ENCODE measurements at places on chromosomes 2 and 18.

- no peak for DNase-seq
These were observed 226.9 kb upstream of the SPOPL start for GRCh38 chr2:138274421-138275291.

DNA sequence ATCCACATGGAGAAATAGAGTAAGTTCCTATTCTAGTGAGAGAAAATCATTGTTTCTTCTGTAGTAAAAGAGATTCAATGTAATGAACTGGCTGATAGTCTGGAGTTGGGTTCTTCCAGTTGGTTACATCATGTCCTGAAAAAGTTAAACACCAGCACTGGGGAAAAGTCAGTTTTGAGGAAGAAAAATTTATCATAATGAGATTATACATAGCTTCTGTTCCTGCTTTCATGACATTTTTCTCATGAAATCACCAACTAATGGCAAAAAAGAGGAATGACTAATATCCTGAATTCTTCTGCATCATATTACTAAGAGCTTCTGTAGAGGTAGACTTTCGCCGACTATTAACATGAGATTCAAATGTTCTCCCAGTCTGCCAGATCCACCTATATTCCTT, 69.2 kb upstream of the SLC9A2 start:
- no peak for DNase-seq

GRCh38 chr2:68091439-68092034, 28.7 kb upstream of the C1D start:
- DNase-seq, result no peak

DNA sequence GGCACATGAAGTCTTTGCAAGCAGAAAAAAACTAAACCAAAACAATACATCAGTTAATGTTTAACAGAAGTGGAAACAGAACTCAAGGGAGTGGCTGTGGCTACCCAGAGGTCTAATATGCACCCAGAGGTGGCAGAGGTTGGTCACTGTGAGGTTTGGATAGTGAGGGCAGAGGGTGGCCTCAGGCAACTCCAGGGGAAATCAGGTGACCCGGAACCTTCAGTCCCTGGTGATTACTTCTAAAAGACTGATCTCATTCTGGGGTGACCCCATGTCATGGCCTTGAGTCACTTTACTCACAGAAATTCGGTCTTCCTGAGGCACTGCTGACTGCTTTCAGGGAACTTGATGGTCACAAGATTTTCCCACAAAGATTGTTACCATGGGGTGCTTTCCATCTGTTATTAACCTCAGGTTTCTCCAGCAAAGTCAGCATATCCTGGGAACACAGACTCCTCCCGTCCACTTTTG, 99.4 kb downstream of the TMEM17 start:
- DNase-seq, result no peak

GRCh38 chr2:220509966-220510365, 882.5 kb downstream of the SLC4A3 start:
- DNase-seq, result no peak

- DNase-seq, result no peak
These were observed 30.6 kb upstream of the AP1S3 start for GRCh38 chr2:223868005-223868404.

- no peak for DNase-seq
These were observed 142.9 kb downstream of the SH3RF3 start for GRCh38 chr2:109271920-109272319.

- DNase-seq, result no peak
These were observed 275.5 kb downstream of the SS18 start for GRCh38 chr18:25814841-25815458.

GRCh38 chr18:38957736-38958135, 1392.1 kb upstream of the CELF4 start:
- no peak for DNase-seq

DNA sequence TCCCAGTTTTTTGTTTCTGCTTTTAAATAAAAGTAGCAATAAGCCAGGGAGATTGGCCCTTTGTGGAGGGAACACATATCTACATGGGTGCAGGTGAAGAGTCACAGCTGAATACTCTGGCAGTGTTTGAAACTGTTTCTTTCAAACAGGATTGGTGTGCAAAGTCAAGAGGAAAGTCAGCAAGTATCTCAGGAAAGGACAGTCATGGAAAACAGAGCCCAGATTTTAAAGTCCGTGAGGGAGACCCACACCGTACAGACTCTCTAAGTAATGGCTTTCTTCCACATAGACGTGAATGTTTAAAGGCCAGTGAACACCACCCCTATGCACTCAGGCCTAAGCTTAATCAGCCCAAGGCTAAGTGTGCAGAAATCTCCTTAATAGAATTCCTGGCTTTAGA, 95.3 kb downstream of the GFPT1 start:
- DNase-seq, result no peak

GRCh38 chr2:234421-234820, 29.4 kb downstream of the SH3YL1 start:
- DNase-seq, result no peak

DNA sequence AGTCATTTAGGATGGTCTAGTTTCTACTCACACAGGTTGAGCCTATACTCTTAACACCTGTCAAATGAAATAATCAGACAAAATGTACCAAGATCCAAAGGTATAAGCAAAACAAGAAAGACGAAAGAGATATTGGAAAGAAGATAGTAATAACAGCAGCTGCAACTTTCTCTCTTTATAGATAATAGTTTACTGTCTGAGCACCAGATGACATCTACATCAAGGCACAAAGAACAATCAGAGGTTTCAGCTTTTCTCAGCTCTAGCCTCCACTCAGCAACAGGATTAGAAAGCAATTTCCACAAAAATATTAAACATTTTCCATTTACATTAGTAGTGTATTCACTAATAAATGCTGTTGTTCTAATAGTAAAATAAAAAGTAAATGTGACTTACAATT, 66.3 kb downstream of the RTTN start:
- DNase-seq, result no peak

DNA sequence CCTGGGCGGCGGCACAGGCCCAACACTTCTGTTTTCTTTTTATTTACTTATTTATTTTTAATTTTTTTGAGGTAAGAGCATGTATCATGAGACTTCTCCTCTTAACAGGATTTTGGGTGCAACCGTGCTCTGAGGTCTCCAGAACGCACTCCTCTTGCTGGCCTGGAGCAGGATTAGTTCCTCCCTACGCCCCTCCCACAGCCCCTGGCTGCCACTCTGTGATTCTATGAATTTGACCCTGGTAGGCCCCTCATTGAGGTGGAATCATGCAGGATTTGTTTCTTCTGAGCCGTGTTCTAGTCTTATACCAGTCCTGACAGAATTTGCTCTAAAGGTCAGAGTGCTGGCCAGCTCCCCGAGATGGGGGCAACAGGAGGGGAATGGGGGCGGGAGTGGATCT, 106.5 kb upstream of the HS6ST1 start:
- DNase-seq, result no peak

- DNase-seq, result no peak
These were observed 255.1 kb downstream of the METTL4 start for GRCh38 chr18:2316082-2316750.

GRCh38 chr2:715854-716560, 38.8 kb upstream of the TMEM18 start:
- DNase-seq, result no peak

- DNase-seq, result no peak
These were observed 501.4 kb downstream of the FBXO15 start for GRCh38 chr18:73646196-73646595.

- no peak for DNase-seq
These were observed 901.6 kb downstream of the EPHA4 start for GRCh38 chr2:220670511-220670910.

- no peak for DNase-seq
These were observed 122.1 kb upstream of the EML6 start for GRCh38 chr2:54601339-54601738.

- no peak for DNase-seq
These were observed 208.4 kb downstream of the SETBP1 start for GRCh38 chr18:44889111-44889510.

DNA sequence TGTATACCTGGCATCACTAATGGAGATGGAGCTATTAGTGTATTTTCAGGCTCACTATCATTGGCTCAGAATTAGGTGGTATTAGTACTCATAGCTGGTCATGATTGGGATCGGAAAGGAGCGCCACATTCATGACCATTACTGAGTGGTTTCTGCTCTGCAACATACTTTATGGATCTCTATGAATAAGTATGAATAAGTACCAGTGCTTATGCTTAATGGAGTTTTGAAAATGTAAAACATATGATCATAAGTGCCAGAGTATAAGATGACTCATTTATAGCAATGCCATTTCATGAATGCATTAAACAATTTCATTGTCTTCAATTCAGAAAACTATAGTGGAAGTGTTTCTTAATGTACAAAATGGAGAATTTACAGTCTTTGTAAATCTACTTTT, 156.7 kb downstream of the GALNT3 start:
- no peak for DNase-seq

DNA sequence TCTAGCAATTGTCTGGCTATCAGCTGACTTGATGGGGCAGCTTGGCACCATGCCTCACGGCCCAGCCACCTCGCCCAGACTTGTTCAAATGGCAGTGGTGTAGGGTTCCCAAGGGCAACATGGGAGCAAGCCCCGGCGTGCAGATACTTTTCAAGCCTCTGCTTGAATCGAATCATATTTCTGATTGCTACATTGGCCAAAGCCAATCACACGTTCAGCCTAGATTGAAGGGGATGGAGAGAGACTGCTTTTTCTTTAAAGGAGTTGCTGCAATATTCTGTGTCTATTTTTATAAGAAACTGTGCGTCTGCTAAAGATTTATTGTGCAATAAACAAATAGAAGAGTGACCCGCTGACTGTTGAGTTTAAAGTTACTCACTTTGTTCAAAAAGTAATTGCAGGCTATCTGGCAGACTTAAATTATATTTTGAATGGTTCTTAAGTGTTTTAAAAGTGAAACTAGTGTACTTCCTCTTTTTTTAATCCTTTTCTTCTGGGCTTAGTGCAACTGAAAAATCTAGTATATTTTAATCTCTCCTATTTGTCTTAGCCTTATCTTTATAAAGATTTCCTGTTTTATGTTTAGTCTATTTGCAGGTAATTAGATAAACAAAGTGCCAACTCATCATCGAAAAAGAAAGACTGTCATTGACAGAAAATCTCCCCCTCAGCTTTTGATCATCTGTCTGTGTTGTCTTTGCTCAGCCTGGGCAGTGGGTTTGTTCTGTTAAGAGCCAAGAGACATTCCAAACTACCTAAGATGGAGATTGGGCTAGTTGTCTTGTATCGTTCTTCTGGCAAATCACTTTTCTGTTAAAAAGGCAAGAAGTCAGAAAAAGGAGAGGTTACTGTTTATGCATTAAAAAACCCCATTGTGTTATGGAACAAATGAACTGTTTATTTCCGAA, 156.1 kb downstream of the TPGS2 start:
- no peak for DNase-seq

DNA sequence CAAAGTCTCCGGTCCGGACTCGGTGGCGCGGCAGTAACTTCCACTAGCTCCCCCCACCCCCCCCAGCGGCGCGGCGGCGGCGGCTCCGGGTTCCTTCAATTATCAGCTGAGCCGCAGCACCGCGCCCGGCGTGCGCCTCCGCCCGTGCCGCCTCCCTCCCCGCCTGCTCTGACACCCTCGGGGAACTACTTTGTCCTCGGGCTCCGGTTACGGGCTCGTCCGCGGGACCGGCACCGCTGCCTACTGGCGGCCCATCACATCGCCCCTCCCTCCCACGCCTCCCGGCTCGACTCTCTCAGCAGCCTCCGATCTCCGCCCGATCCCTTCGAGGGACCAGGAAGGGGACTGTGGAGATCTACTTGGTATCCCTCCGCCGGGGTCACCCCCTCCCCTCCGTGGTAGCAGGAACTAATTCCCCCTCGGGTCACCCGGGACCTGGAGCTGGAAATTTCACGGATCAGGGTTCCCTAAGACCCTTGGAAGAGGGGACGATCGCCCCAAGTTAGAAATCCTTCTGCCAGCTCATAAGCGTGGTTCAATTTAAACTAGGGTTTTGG, at the start of gene TRIP12:
TSS of gene TRIP12 (minus strand) at position 118 of the 557 bp plus-strand sequence. CDS start 41,930 bp downstream, outside the sequence.
- peak; percentile 72 for DNase-seq

DNA sequence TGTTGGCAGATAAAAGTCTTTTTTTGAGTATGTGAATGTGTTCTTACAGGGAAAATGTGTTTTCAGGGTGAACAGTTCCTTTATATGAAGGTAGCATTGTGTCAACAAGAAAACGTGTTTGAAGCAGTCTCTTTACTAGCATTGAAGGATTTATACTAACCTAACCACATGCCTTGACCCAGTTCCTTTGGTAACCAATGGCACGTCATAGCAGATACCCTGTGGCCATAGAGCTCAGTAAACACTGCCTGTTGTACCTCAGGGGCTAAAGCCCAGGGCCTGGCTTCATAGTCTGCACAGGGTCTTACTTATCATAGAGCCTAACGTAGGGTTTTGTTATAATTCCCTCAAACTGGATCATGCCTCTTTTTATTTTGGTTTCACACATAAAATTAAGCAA, 32.1 kb upstream of the NFU1 start:
- no peak for DNase-seq

DNA sequence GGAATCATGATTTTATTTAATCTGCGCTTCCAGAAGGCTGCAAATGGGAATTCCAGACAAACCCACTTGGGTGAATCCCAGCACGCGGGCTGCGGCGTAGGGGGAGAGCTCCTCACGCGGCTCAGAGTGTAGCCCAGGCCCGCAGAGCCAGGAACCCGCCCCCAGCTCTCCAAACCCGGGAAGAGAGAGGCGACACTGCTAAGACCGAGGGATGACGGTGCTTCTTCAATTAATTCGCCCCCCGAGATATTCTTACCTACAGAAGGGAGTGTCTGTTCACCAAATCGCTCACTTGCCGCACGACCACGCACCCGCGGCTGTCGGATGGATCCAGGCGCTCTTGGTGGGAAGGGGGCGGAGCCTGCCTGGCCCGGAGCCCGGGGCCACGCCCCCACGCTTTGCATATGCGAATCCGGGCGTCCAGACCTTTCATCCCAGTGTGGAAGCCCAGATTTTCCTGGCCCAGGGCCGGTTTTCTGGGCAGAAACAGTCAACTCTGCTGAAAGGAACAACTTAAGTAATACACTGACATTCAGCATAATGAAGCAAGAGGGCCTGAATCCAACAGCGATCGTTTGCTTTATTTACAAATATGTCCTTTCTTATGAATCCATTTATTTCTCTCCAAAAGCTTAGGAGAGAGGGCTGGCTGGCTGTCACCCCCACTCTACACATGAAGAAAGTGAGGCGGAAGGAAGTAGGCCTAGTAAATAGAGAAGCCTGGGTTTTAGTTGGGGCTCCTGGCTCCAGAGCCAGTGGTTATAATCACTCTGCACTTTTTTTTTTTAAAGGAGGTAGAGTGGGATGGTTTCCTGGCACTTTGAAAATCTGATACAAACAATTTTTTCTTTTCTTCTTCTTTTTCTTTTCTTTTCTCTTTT, at the start of gene SLC19A3:
TSS of gene SLC19A3 (minus strand) at position 342 of the 881 bp plus-strand sequence. CDS start 15,710 bp downstream, outside the sequence.
- no peak for DNase-seq

All from stimulated activated CD8-positive, alpha-beta memory T cell treated with anti-CD3 and anti-CD28 coated beads, Interleukin-2, amount 100 ng/mL, for 1 hour (primary cell).